ENCODE measurements at places on chromosomes 4 and X.

DNA sequence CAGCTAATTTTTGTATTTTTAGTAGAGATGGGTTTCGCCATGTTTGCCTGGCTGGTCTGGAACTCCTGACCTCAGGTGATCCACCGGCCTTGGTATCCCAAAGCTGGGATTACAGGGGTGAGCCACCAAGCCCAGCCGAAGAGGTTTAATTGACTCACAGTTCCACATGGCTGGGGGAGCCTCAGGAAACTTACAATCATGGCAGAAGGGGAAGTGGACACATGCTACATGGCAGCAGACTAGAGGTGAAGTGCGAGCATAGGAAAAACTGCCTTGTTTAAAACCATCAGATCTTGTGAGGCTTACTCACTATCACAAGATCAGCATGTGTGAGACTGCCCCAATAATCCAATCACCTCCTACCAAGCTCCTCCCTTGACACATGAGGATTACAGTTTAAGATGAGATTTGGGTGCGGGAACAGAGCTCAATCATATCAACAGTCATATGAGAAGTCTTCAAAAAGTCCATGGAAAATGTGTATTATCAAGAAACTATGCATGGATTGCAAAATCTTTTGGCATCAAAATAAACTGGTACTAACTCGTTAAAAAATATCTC lies 25.8 kb upstream of the RPL39 start:
- DNase-seq, result no peak

DNA sequence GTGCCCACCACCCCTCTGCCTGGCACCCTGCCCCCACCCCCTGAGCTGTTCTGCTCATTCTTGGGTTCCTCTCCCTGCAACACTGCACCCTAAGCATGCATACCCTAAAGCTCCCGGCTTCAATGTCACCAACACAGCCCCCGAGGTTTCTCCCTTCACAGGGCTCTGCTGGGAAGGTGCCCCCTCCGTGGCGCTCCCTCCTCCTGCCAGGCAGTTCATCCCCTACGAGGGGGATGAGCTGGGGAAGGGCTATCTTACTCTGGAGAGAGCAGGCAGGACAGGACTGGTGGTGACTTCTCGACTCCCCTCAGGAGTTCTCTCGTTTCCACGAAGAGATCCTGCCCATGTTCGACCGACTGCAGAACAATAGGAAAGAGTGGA lies 6.5 kb downstream of the ATP5ME start:
- no peak for DNase-seq

GRCh38 chr4:7765666-7766065 lies 174.0 kb downstream of the AFAP1 start:
- no peak for DNase-seq

DNA sequence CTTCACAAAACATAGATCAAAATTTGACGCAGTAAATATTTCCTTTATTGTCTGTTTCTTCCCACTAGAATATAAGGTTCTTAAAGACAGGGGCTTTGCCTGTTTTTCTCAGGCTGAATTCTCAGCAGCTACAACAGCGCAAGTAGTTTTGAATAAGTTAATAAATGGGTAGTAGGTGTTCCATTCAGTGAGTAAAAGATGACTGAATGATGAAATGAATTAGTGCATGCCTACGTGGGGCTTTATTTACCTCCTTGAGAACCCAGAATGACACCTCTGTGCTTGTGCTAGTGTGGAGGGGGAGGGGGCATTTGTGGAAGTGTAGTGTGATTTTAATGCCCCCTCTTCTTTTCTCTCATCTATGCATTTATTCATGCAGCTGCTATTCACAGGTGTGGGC lies 278.9 kb downstream of the FBXW7 start:
- DNase-seq, result no peak

DNA sequence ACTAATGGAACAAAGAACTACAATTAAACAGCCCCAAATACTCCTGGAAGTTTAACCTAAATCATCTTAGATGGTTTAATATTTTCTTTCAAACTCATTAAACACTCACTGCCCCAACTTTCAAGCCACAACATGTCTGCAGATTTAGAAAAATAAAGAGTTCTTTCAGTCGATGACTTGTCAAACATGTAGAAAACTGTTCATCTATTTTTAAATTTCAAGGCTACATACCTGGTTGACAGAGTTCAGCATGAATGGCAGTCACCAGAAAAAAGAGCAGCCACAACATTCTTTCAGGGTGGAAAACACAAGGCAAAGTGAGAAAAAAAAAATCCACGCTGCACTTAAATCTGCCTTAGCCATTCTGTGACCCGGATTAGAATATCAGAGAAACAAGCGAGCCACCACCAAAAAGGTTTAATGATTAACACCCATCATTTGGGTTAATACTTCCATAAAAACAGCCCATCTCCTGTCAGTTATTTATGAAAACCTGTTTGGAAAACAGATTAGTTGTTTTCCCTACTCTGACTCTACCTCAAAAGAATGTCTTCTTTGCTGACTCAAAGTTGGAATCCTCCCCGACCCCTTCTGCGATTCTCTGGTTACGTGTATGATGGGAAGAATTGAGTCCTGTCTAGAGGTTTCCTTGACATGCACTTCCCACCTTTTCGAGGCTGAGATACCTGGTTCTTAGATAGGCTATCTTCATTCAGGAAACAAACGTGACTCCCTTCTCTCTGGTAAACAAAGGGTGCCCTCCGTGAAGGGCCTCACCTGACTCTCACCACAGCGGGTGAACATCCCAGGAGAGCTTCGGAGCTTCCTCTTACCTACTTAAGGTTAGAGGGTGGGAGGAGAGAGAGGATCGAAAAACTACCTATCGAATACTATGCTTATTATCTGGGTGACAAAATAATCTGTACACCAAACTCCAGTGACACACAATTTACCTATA lies at the start of gene CLTRN:
Gene CLTRN (minus strand): TSS at position 319 of the 958 bp plus-strand sequence. CDS start 30 bp downstream, at position 289.
- no peak for DNase-seq

- no peak for DNase-seq
Observed at GRCh38 chr4:144645631-144646522, at the start of gene HHIP. TSS of gene HHIP (plus strand) at chr4:144646156. CDS start at chr4:144646676, 520 bp downstream.

DNA sequence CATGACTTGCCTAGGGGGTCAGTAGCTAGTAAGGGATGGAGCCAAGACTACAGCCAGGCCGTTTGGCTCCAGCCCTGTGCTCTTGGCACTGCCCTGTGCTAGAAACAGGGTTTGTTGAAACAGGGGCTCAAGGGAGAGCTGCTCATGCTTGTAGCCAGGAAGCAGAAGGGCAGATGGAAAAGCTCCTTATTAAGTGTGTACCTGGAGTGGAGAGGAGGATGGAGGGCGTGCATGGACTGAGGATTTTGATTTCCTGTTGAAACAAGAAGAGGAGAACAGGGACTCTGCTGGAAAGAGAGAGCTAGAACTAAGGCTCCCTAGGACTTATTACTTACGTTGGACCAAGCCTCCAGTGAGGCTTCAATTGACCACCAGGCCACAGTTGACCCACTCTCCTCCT lies 363.0 kb downstream of the MID1IP1 start:
- no peak for DNase-seq

- peak; percentile 8 for DNase-seq
Observed at GRCh38 chrX:9627922-9628321, 137.7 kb downstream of the GPR143 start.

DNA sequence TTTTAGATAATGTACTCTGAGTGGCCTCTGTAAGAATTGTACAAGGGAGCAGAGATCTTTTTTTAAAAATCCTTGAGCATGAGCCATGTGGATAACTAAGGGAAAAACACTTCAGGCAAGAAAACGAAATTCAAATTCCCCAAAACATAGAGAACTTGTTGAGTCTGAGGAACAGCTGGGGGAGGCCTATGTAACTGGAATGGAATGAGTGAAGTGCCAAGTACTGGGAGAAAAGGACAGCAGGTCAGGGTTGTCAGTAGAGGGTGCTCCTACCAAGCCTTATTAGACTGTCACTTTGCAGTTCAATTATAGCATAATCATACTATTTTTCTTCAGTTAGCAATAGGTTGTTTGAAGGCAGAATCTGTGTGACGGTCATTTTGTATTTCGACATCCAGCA lies 135.1 kb downstream of the ARHGAP6 start:
- no peak for DNase-seq

DNA sequence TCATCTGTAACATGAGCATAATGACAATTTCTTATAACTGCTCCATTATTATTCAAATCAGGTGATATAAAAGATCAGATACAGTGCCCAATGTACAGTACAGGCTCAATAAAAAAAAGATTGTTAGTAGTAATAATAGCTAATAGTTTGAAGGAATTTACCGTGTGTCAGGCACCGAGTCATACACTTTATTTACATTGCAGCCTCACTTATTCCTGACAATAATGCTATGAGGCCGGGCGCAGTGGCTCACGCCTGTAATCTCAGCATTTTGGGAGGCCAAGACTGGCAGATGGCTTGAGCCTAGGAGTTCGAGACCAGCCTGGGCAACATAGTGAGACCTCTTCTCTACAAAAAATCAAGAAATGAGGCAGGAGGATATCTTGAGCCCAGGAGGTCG lies 10.1 kb upstream of the MAP7D3 start:
- DNase-seq, result no peak

GRCh38 chr4:76476571-76476970 lies 41.5 kb downstream of the SHROOM3 start:
- DNase-seq, result no peak

- DNase-seq, result no peak
Observed at GRCh38 chrX:72479324-72480274, 93.0 kb downstream of the HDAC8 start.

DNA sequence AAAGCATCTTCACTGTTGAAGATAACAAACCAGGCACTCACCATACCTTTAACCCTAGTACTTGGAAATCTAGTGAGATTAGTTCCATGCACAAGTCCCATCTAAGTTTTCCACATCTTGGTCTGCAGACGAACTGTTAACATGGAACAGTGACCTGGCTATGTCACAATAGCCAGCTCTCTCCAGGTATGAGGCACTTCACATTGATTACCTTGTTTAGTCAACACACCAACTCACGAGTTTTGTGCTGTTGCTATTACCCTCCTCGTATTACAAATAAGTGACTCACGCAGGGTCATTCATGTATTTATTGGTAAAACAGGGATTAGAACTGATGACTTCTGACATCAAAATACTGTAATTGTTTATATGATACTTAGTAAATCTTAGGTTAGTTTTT lies 36.4 kb upstream of the FRAS1 start:
- DNase-seq, result no peak

- no peak for DNase-seq
Observed at GRCh38 chr4:76830612-76830963, 67.4 kb downstream of the SOWAHB start.

GRCh38 chrX:135973025-135973547 lies 702 bp downstream of the MMGT1 start:
- no peak for DNase-seq

DNA sequence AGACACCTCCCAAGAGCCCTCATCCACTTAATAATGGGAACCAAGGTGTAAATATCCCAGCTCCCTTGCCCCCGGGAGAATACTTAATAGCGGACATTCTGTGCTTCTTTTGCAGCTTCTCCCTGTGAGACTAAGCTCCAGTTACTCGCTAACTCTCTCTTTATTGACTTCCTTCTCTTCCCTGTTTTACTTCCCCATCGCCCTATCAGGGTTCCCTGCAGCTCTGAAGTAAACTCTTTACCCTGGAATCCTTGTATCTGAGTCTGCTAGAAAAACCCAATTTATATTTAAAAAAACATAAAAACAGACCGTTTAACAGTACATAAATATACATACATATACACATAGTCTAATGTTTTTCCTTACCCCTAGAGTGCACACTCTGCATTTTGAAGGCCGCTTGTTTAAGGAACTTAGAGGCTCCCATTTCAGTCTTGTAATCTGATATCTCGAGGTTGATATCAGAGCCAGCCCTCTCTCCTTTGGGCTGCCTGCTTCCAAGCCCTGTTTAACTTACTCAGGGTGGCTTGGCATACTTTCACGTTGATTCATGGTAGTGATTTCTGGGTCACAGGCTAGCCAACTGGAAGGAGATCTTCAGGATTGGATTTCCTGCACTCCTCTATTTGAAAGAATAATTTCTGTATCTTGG lies 177.4 kb upstream of the SCML1 start:
- peak; percentile 69 for DNase-seq

GRCh38 chr4:140315019-140315418 lies 58.4 kb upstream of the SCOC start:
- no peak for DNase-seq

DNA sequence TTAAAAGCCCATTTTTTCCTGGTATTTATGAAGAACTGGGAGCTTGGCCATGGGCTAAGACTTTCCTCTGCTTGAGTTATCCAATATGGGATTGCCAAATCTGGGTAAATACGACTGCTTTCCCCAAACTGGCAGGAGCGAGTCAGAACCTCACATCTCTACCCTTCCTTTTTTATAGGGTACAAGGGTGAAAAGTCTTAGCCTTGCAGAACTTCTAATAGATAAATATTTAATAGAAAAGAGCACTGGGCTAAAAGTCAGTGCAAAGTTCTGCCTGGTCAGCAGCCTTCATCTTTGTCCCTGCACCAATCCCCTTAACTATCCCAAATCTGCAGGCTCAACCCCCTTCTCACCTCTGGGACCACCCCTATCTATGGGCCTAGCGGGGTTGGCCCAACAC lies 61.6 kb upstream of the ACSL1 start:
- no peak for DNase-seq

- DNase-seq, result no peak
Observed at GRCh38 chrX:111661241-111661640, 19.7 kb upstream of the ALG13 start.

GRCh38 chrX:129540722-129541184 lies 694 bp downstream of the OCRL start:
- no peak for DNase-seq

- DNase-seq, result no peak
Observed at GRCh38 chr4:183755596-183755995, 96.5 kb downstream of the TRAPPC11 start.

DNA sequence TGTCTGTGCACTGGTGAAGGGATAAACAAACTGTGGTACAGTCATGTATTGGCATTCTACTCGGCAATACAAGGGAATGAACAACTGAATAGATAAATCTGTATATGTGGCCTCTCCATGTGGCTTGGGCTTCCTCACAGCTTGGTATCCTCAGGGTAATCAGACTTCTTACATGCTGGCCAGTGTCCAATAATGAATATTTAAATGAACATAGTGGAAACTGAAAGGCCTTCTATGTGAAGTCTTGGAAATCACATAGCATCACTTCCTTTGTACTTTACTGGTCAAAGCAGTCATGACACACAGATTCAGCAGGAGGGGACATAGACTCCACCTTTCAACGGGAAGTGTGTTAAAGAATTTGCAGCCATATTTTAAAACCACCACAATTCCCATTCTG lies 33.4 kb upstream of the GPR101 start:
- DNase-seq, result no peak

DNA sequence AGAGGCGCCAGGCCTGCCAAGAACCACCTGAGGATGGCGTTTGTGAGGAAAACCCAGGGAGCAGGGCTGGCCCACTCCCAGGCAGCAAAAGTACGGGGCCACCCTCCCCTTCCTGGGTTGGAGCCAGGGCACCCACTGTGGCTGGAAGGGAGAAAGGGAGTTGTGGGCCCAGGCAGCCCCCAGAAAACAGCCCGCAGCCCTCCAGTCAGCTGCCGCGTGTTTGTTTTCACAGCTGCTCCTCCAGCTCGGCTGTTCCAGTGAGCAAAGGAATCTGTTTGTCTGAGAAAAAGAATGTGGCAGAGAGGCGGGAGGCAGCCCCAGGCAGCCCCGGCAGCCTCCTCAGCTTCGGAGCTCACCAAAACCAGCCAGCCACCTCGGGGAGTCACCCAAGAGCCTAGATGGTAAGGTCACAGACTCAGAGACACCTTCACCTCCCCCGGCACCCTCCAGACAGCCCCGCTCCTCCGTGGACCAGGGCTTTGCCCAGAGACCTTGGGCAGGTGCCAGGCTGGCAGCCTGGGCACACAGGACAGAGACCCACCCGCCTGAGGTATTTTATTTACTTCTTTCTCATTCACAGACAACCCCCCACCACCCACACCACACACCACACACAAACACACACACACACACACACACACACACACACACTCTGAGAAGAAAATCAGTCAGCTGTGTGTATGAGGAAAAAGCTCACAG lies 338.1 kb downstream of the BCOR start:
- no peak for DNase-seq
